Activated CD8-positive, alpha-beta memory T cell treated with anti-CD3 and anti-CD28 coated beads for 1 hour (primary cell): ENCODE measurements at places on chromosomes 4 and X.

DNA sequence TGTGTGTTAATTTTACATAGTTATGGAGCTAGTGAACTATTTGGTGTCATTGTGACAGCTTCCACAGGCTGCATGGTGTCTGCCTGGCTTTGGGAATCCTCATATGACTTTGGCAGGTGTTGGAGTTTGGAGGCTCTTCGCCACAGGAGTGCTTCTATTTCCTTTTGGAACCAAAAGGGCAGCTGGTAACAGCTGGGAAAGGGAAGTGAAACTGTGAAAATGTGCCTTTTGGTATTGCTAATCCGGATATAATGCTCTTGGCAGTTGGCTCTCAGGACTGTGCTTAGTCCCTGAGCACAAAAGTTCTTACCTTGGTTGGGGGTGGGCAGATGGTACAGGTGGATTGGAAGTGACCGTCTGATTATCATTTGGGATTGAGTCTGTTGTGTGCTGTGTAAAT lies 18.1 kb downstream of the OFD1 start:
- DNase-seq, result no peak

DNA sequence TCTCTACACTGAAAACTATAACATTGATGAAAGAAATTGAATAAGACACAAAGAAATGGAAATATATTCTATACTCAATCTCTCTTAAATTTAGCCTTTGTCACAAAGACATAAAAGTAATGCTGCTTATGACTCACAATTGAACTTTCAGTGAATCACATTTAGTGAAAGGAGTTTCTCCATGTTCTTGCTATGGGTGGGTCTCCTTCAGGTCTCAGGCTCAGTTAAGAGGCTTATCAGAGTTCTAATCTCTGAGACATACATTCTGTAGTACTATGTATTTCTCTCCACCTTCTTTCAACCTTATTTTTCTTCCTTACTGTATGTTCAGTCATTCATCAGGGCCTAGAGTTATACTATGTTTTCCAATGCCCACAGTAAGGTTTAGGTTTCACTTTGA lies 220.9 kb downstream of the DTHD1 start:
- no peak for DNase-seq

GRCh38 chr4:169167957-169168858 lies 102.5 kb downstream of the SH3RF1 start:
- DNase-seq, result no peak

GRCh38 chr4:121648516-121648915 lies 48.3 kb downstream of the ANXA5 start:
- no peak for DNase-seq
